ENCODE measurements at places on chromosomes 7 and 10.

DNA sequence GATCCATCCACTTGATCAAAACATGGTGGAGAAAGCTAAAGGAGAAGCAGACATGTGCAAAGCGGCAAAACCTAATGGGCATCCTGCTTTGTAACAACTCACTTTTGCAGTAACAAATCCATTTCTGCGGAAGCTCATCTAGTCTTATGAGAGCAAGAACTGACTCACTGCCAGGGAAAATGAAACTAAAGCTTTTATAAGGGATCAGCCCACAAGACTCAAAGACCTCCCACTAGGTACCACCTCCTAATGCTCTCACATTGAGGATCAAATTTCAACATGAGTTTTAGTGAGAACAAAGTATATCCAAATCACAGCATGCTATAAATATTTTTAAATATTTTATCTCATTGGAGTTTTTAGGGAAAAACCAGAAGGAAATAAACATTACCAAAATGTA is 120.1 kb upstream of the GNAI1 start:
- no peak for DNase-seq

DNA sequence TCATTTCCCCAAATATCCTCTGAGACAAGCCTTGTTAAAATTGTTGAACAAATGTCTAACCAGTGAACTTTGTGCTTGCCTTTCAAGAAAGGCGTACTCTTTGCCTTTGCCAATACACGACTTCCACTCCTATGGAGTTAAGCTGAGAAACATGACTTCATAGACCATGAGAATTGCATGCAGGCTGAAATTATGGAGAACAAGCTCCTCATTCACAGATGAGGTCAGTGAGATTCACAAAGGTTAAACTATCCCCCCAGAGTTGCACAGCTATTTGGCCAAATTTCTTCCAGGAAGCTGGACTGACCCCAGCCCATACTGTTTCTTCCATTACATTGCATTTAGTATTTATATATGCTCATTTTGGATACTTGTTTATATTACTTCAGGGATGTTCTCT is 221.4 kb upstream of the SEMA3C start:
- no peak for DNase-seq

DNA sequence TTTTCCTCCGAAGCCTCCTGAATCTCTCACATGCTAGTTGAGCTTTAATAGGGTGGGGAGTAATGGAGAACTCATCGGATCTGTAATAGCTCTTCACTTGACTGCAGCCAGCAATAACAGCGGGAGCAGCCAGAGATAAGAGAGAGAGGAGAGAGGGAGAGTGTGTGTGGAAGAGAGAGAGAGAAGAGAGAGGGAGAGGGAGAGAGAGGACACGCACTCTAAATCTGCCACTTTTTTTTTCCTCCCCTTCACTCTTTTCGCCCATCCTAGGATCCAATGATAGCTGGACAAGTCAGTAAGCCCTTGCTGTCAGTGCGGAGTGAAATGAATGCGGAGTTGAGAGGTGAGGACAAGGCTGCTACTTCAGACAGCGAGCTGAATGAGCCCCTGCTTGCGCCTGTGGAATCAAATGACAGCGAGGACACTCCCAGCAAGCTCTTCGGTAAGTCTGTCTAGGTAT is 107.9 kb downstream of the POU6F2 start:
- no peak for DNase-seq

DNA sequence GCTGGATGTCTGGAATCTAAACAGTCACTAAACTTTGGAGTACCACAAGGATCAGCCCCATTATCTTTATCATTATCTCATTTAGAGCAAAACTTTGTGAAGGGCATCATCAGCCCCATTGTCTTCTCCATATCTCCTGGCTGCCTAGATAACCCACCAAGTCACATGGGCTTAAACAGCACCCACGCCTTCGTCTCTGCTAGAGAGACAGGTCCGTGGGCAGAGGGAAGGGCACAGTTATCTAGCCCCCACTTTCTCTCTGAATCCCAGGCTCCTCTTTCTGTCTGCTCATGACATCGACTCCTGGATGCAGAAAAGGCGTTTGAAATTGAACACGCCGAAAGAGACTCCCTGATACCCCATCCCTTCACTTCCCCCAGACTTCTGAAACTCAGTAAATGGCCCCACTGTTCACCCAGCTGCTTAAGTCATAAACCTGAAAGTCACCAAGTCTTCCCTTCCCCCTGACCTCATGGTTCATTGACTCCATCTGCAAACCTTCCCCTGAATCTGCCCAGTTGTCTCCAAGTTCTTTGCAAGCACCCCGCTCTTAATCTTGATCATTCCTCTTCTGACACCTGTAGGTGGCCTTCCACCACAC is 20.9 kb upstream of the PARD3 start:
- DNase-seq: no peak

- peak; percentile 17 for DNase-seq
Observed at GRCh38 chr7:149624006-149624405, 126.4 kb upstream of the ZNF746 start.

DNA sequence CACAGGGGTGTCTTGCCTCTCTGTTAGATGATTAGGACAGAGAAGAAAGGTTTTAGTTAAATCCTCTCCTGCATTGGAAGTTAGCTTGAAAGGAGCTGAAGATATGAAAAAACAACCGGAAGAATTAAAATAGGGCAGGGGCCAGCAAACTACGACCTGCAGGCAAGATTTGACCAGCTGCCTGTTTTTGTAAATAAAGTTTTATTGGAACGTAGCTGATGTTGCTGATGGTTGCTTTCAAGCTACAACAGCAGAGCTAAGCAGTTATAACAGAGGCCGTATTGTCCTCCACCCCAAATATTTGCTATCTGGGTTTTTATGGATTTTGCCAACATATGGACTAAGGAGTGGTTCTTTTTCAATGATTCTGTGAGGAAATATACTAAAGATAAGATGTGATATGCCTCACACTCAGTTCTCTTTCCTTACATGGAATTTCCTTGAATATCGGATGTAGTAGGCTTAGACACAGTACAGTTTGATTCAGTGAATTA is 568.8 kb downstream of the PHTF2 start:
- DNase-seq: no peak

DNA sequence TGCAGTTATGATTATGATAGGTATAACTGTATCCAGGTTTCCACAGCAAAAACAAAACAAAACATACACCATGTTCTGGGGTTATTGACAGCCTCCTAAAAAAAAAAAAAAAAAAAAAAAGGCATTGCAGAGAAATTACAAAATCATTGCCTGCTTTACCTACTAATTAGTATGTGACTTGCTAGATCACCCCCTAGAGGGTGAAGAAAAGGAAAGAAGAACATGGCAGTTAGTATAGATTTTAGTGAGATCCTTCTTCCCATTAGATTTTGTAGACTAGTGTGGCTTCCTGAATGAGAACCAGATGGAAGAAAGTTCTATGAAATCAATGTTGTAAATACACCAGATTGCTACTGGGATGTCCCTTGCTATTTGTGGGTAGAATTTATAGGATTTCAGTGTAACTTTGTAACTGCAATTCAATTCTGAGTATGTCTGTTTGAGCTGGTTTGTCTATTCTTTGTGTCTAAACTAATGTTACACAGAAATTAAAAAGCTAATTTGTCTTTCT is 24.0 kb upstream of the AGBL3 start:
- no peak for DNase-seq

GRCh38 chr10:100109670-100110069 is 28.0 kb upstream of the CPN1 start:
- no peak for DNase-seq

DNA sequence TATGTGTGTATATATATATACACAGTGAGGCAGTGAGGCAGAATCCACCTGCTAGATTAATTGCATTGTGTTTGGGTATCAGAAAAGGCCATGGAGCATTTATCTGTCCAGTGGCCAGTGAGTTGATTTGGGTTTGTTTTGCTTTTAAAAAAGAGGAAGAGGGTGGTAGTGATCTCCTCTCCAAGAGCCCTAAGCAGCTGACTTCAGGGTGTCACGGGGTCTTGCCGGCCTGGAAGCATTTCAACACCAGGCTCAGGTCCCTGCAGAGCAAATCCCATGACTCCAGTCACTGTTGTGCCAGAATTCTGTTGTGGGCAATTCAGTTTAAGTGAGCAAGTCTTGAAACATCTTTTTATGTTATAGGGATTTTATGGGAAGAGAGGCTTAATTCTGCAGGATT is 30.6 kb upstream of the GPNMB start:
- DNase-seq: no peak

- DNase-seq: no peak
Observed at GRCh38 chr7:42687211-42688055, 224.4 kb downstream of the C7orf25 start.

GRCh38 chr10:98433881-98434732 is 12.6 kb downstream of the HPS1 start:
- DNase-seq: no peak

DNA sequence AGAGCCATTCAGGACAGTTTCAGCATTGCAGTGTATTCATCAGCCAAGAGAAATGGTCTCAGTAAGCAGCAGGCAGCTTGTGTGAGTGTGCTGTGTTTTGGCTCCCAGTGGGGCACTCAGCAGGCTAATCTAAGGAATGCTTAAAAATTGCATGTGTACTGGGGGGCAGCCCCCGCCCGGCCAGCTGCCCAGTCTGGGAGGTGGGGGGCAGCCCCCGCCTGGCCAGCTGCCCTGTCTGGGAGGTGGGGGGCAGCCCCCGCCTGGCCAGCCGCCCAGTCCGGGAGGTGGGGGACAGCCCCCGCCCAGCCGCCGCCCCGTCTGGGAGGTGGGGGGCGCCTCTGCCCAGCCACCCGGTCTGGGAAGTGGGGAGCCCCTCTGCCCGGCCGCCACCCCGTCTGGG is 116.2 kb downstream of the GRID1 start:
- DNase-seq: no peak

DNA sequence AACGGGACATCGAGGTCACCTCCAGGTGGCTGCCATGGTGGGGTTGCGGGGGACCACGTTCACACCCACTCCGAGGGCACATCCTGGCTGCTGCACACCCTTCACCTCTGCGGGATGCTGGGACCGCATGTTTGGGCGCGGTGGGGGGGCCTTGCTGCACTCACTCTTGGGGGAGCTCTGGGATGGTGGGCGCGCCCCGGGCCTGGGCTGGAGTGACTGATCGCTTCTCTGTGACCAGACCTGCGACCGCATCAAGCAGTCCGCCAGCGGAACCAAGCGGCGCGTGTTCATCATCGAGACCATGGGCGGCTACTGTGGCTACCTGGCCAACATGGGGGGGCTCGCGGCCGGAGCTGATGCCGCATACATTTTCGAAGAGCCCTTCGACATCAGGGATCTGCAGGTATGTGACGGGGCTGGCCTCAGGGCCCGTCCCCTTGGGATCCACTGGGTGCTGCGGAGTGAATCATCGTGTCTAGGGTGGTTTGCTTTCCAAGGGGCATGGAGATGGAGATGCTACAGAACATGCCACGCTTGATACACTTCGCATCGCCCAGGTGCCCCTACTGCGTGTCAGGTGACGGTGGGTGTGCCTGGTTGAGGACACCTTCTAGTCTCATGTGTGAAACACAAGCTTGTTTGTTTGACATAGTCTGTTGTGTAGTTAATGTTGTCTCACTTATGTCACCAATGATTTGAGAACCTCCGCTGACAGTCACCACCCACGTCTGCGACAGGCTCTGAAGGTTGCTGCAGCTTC is 42.8 kb downstream of the PITRM1 start:
- DNase-seq: no peak

GRCh38 chr10:3025026-3025683 is 42.2 kb upstream of the PFKP start:
- DNase-seq: no peak

- no peak for DNase-seq
Observed at GRCh38 chr7:33410266-33410665, 280.9 kb downstream of the BBS9 start.

GRCh38 chr7:24755541-24756407 is 1.5 kb downstream of the GSDME start:
- DNase-seq: no peak

GRCh38 chr7:16933296-16934279 is 51.8 kb upstream of the AGR3 start:
- no peak for DNase-seq

DNA sequence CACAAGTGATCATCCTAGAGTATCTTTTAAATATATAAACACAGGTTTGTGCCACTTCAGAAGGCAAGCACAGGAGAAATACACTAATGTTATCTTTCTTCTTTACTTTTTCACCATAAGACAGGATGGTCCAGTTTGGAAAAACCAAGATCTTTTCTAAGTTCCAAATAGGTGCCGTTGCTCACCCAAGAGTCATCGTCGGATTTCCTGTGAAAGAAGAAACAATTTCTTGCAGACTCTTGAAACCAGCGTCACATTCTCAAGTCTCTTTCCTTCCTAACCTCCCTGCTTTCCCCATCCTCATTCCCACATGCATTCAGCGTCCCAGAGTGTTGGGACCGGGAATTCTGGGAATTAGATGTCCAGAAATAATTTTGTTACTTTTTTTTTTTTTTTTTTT is 42.8 kb upstream of the GSDME start:
- no peak for DNase-seq

GRCh38 chr7:158956805-158957509 is 100.6 kb downstream of the DYNC2I1 start:
- no peak for DNase-seq

DNA sequence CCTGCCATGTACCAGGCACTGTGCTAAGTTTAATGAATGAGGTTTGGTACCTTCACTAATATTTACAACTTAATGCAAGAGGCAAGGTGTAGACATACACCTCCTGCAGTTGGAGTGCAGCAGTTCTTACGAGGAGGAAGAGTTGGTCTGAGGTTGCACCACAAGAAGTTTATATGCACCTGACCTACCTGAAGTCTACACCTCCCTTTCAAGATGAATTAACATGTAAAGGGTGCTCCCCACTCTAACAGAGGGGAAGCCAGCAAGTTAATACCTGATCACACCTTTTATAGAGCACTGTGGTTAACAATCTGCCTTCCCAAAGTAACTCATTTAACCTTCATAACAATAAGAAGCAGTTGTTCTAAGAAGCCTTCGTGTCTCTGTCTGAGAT is 120.0 kb downstream of the LYZL1 start:
- no peak for DNase-seq

DNA sequence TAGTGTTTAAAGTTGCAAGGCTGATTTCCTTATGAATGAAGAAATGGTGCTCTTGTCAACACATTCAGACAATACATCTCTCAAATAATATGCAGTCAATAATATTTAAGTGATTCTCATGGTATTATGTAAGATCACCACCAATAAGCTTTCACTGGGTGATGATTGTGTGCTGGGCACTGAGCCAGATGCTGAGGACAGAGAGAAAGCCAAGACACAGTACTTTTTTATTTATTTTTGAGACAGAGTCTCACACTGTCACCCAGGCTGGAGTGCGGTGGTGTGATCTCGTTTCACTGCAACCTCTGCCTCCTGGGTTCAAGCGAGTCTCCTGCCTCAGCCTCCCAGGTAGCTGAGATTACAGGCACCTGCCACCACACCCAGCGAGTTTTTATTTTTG is 130.6 kb upstream of the LSM8 start:
- no peak for DNase-seq

DNA sequence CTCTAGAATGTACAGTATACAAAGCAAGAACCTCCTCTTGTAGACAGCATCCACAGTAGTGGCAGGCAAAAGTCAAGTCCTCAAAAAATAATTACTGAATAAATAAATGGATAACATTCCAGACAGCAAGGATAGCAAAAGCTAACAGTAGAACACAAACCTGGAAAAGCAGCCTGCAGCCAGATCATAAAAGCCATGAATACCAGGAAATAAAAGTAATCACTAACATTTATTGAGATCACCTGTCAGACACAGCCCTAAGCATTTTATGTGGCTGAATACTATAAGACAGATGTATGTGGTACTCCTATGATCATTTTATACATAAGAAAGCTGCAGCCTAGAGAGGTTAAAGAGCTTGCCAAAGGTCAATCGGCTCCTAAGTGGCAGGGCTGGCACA is 34.0 kb downstream of the CUL2 start:
- no peak for DNase-seq
